ENCODE measurements at places on chromosomes 1 and 21. TPM values are rescaled to one million over a fixed set of nuclear protein-coding genes. Genes with fewer than 3 reads are reported as not detected.

The CLCNKB gene
- total RNA-seq = not detected

The FCRL5 gene
- total RNA-seq = not detected

The CELF3 gene
- total RNA-seq = not detected

The ZBTB8A gene
- total RNA-seq = 0.26 TPM

The KIAA0040 gene
- total RNA-seq = 70.7 TPM

The RAD54L gene
- total RNA-seq = 34.7 TPM

The CHRM3 gene
- total RNA-seq = 0.02 TPM

The CD247 gene
- total RNA-seq = 251 TPM

The MRPL20 gene
- 82.8 TPM for total RNA-seq

The TENT5C gene
- 22.2 TPM for total RNA-seq

The GNB1 gene
- 341 TPM for total RNA-seq

The MROH7 gene
- total RNA-seq = not detected

The NEXN gene
- 2.5 TPM for total RNA-seq

The GSTM5 gene
- not detected for total RNA-seq

The BARHL2 gene
- total RNA-seq = not detected

The PTPN22 gene
- 65.8 TPM for total RNA-seq

The UROD gene
- total RNA-seq = 67.9 TPM

The LDLRAD1 gene
- total RNA-seq = not detected

The SGIP1 gene
- total RNA-seq = not detected

The SLC16A4 gene
- 0.55 TPM for total RNA-seq

The CFHR5 gene
- not detected for total RNA-seq

The STUM gene
- not detected for total RNA-seq

The AMY2A gene
- total RNA-seq = not detected

The C4BPA gene
- total RNA-seq = not detected

The CTXND2 gene
- total RNA-seq = not detected

The EFNA3 gene
- total RNA-seq = 4.1 TPM

The SERPINC1 gene
- total RNA-seq = not detected

The OR10Z1 gene
- not detected for total RNA-seq

The FCRL1 gene
- total RNA-seq = not detected

The DNALI1 gene
- not detected for total RNA-seq

The RGS18 gene
- not detected for total RNA-seq

The PYGO2 gene
- total RNA-seq = 43.0 TPM

The KRTAP19-3 gene
- not detected for total RNA-seq

The TNFRSF1B gene
- 229 TPM for total RNA-seq

The LEFTY2 gene
- not detected for total RNA-seq

Measured in activated naive CD4-positive, alpha-beta T cell treated with anti-CD3 and anti-CD28 coated beads, Interleukin-2, amount 10 ng/mL, durations not matched to agents 5 hours and 36 hours (primary cell).